ENCODE measurements at places on chromosomes 3 and 15. TPM values are rescaled to one million over a fixed set of nuclear protein-coding genes. Genes with fewer than 3 reads are reported as not detected.

Gene RAB6B
- 0.75 TPM for total RNA-seq

- H3K27me3 ChIP-seq: peaks cover 11% of the 10 kb centered on the region
- H3K36me3 ChIP-seq: no peaks in the 10 kb centered on the region
- no peak within 1 kb of the TSS for H3K4me3 ChIP-seq
- no peak within 1 kb of the TSS for H3K27ac ChIP-seq
- no peak for DNase-seq
Measured at GRCh38 chr15:32641517-32642059, at the start of gene SCG5. Gene SCG5, plus strand, starts transcription at chr15:32641710. Its CDS starts 1,883 bp downstream, at chr15:32643593.

Gene AADACL2
- total RNA-seq: not detected

GRCh38 chr15:62075595-62076277, 9.0 kb downstream of the C2CD4A start:
- DNase-seq: peak; percentile 34
- no peaks in the 10 kb centered on the region for H3K36me3 ChIP-seq
- peak overlapping the region; percentile 39 for H3K27ac ChIP-seq

DNA sequence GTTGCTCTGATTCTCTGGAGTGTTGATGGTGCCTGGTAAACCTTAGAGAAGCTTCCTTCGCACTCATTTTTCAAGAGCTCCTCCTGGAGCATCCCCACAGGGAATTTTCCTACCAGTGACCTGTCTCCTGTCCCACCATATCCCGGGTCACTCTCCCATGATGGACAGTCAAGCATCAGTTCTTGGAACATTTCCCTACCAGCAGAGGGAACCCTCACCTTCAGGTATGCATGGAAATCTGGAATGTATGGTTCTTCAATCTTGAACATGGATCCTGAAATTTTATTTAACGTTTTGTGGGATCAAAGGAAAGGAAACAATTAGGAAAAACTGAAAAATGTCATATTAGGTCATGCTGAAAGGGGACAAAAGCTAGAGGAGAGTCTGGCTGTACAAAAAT, 153.8 kb downstream of the SPATA16 start:
- no peaks in the 10 kb centered on the region for H3K4me1 ChIP-seq
- H3K36me3 ChIP-seq: no peaks in the 10 kb centered on the region
- no peak for DNase-seq
- H3K27ac ChIP-seq: no peak overlapping the region
- no peaks in the 10 kb centered on the region for H3K27me3 ChIP-seq

Gene PRR20G
- total RNA-seq: not detected

GRCh38 chr3:146682171-146682570, 77.0 kb upstream of the PLSCR5 start:
- H3K27ac ChIP-seq: no peak overlapping the region
- H3K4me3 ChIP-seq: no peak overlapping the region
- no peak for DNase-seq
- no peaks in the 10 kb centered on the region for H3K27me3 ChIP-seq
- H3K4me1 ChIP-seq: no peaks in the 10 kb centered on the region

DNA sequence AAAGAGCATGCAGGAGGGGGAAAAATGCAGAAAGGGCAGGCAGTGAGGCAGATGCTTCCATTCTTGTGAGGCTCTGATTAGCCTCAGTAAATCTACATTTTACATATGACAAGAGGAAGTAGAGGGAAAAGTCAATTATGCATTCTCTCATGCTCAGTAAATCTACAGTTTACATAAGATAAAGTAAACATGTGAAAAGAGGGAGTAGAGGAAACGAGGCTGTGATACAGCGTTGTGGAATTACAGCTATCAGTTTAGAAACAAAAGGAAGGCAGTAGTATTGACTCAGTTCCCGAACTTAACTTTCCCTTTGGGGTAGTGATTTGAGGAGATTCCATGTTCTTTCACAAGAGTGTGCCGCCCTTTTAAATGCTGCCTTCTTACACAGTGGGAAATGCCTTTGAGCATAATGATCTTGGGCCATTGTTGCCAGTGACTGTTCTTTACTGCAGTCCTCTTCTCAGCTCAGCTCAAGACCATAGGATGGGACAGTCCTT, 39.3 kb downstream of the OSTN start:
- no peaks in the 10 kb centered on the region for H3K4me1 ChIP-seq
- H3K36me3 ChIP-seq: no peaks in the 10 kb centered on the region
- H3K4me3 ChIP-seq: no peak overlapping the region
- no peaks in the 10 kb centered on the region for H3K27me3 ChIP-seq
- no peak for DNase-seq

Gene SERINC4
- 0.29 TPM for total RNA-seq

DNA sequence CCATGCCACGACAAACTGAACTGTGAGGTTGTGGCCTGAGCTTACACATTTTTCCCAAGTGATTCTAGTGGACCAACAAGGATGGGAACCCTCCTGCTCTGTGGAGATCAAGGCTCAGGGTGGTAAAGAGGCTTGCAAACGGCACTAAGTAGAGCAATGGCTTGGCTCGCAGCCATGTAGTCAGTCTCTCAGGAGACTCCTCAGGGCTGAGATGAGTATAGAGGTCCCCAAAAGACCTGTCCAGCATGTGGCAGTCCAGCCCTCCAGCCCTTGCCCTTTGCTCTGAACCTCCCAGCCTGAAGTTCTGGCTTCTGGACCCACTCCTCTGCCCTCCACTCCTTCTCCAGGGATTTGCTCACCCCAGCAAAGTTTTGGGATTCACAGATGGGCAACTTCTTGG, 8.3 kb upstream of the CAMP start:
- peak overlapping the region; percentile 62 for H3K27ac ChIP-seq
- peaks cover 16% of the 10 kb centered on the region for H3K4me1 ChIP-seq
- H3K27me3 ChIP-seq: no peaks in the 10 kb centered on the region
- peak; percentile 55 for DNase-seq
- H3K36me3 ChIP-seq: no peaks in the 10 kb centered on the region
- no peak overlapping the region for H3K4me3 ChIP-seq

GRCh38 chr3:24854748-24855147, 360.1 kb upstream of the THRB start:
- no peaks in the 10 kb centered on the region for H3K36me3 ChIP-seq
- H3K4me1 ChIP-seq: no peaks in the 10 kb centered on the region
- no peak for DNase-seq
- no peak overlapping the region for H3K27ac ChIP-seq

DNA sequence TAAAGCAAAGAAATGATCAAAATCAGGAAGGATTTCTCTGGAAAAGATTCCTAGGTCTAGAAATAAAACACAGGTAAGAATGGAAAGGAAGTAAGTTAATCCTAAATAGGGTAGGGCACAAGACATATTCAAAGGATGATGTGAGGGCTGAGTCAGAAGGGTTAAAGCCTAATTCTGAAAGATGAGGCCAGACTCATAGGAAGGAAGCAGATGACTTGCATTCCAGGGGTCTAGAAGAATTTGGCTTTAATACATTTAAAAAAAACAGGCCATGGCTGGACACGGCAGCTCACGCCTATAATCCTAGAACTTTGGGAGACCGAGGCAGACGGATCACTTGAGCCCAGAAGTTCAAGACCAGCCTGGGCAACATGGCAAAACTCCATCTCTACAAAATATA, 3.2 kb downstream of the SSR3 start:
- peak overlapping the region; percentile 23 for H3K27ac ChIP-seq
- H3K36me3 ChIP-seq: peaks cover 19% of the 10 kb centered on the region
- H3K4me1 ChIP-seq: peaks cover 45% of the 10 kb centered on the region
- no peaks in the 10 kb centered on the region for H3K27me3 ChIP-seq

Gene DET1
- total RNA-seq: 7.5 TPM

DNA sequence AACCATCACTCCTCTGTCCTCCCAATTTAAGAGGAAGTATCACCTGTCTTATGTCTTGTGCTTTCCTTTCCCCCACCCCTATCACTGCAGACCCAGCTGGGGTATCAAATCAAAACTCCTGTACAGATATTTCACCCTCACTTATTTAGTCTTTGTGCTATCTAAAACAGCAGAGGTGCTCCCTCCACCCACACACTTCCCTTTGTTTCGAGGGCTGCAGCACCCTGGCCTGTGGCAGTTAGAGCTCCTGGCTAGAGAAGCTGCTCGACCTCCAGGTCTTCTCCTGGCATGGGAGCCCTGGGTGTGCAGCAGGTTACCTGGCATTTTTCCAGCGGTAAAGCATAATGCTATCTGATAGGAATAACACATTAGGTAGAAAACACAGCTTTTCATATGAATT, 181.4 kb upstream of the BCL6 start:
- no peaks in the 10 kb centered on the region for H3K27me3 ChIP-seq
- no peak overlapping the region for H3K27ac ChIP-seq
- no peaks in the 10 kb centered on the region for H3K36me3 ChIP-seq
- peaks cover 24% of the 10 kb centered on the region for H3K4me1 ChIP-seq

Gene SLC27A2
- total RNA-seq: 0.46 TPM

- H3K27me3 ChIP-seq: no peaks in the 10 kb centered on the region
- peak overlapping the region; percentile 98 for H3K27ac ChIP-seq
- peak overlapping the region; percentile 75 for H3K4me3 ChIP-seq
- no peaks in the 10 kb centered on the region for H3K36me3 ChIP-seq
Measured at GRCh38 chr15:60591496-60592370, 112.8 kb upstream of the ICE2 start.

Gene ACKR2
- total RNA-seq: not detected

Gene LIPC
- total RNA-seq: not detected

DNA sequence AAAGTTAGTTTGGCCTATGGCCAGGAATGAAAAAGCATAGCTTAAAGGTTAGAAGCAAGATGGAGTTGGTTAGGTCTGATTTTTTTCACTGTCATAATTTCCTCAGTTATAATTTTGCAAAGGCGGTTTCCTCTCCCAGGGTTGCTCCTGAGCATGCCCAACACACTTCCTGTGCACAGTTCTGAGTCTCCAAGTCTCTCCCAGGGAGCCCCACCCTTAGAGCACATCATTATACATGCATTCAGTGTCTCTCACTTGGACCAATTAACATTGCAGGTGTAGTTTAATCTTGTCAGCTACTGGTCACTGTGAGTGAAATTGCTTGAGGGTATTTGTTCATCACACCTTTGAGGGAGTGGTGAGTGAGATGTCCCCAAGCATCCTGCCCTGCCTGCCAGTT, 96.0 kb upstream of the ATP10A start:
- no peak overlapping the region for H3K27ac ChIP-seq
- no peak overlapping the region for H3K4me3 ChIP-seq
- DNase-seq: no peak
- H3K27me3 ChIP-seq: no peaks in the 10 kb centered on the region
- H3K4me1 ChIP-seq: no peaks in the 10 kb centered on the region

DNA sequence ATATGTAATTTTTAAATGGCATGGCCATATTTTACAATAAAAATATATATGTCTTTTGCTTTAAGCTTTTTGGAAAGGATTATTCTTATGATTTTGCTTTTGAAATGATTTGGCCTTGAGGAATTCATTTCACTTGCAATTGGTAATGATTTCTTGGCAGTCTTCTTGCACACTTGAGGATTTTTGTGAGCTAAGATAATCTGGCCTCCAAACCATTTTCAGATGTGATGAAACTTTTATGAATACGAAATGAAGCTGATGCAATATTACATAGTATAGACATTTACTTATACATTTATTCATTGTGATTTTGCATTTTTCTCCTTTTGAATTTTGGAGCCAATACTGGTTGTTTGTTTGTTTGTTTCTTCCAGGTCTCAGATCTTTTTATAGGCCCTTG, 6.4 kb upstream of the SH2D7 start:
- H3K27me3 ChIP-seq: no peaks in the 10 kb centered on the region
- no peak for DNase-seq
- no peak overlapping the region for H3K4me3 ChIP-seq
- H3K27ac ChIP-seq: no peak overlapping the region

Gene GPR62
- total RNA-seq: 2.5 TPM

- H3K4me3 ChIP-seq: no peak overlapping the region
- H3K27ac ChIP-seq: no peak overlapping the region
- no peaks in the 10 kb centered on the region for H3K36me3 ChIP-seq
- H3K4me1 ChIP-seq: no peaks in the 10 kb centered on the region
- no peaks in the 10 kb centered on the region for H3K27me3 ChIP-seq
- no peak for DNase-seq
Measured at GRCh38 chr3:2904054-2904453, 206.1 kb downstream of the IL5RA start.

Gene FEZF2
- total RNA-seq: not detected

Gene CGNL1
- 0.19 TPM for total RNA-seq

All from gastrocnemius medialis (tissue), 4 donors.